Endodermal cell (in vitro differentiated cells): ENCODE measurements at places on chromosomes 2 and 18.

DNA sequence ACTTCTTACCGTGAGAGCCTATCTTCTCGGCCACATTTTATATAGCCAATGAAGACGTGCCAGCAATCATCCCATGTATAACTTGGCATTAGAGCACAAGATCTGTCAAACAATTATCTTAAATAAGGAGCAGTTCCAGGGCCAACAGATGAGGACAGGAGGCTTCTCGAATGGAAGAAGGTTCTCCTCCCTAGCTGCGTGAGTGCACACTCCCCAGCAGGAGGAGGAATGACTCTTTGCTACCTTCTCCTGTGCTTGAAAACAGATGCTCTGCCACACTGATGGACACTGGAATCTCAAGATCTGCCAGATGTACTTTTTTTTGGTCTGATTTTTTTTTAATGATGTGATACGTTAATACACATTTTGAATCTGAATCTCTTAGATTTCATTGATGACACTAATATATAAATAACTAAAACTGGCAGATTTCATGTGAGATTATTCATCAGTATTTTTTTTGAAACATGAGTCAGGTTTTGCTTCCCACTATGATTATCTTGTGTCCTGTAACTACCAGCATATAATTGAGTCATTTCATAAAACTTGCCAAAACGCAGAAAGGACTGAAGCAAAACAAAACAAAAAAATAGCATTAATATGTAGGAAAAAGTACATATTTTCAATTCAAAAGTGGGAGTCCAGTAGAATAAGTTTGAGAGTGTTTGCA lies 626 bp upstream of the VIT start:
- DNase-seq = peak; percentile 67

- no peak for DNase-seq
Measured at GRCh38 chr18:36634573-36635216, 194.1 kb downstream of the TPGS2 start.

DNA sequence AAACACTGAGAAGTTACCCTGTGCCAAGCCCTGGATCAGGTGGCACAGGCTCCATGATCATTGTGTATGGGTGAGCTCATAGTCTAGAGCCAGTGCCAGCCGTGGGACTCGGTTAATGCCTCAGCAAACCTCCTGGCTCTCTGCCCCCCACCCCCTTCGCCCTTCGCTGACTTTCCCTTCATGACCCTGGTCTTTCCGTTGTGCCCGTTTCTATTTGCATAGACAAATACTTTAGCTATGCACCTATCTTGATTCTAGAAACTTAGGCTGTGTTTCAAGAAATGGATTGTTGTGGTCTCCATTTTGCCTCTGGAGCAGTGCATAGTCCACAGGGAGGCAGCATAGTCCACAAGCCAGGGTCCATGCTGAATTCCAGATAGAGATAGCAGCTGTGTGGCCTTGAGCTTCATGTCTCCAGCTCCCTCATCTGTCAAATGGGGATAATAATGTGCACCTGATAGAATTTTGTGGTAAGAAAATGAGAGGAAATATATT lies 44.8 kb upstream of the KDM3A start:
- peak; percentile 55 for DNase-seq

- DNase-seq = no peak
Measured at GRCh38 chr2:6297238-6297637, 568.5 kb downstream of the CMPK2 start.
